Activated gamma-delta T cell treated with anti-CD3 and anti-CD28 coated beads, Interleukin-2, amount 50 U/mL, for 16 hours (primary cell): ENCODE measurements at places on chromosomes 1 and 21.
A peak's percentile ranks its signal among the peaks of the same experiment; 100 is the strongest.

- DNase-seq: peak; percentile 46
Observed at GRCh38 chr1:153945795-153946621, 510 bp downstream of the DENND4B start.

DNA sequence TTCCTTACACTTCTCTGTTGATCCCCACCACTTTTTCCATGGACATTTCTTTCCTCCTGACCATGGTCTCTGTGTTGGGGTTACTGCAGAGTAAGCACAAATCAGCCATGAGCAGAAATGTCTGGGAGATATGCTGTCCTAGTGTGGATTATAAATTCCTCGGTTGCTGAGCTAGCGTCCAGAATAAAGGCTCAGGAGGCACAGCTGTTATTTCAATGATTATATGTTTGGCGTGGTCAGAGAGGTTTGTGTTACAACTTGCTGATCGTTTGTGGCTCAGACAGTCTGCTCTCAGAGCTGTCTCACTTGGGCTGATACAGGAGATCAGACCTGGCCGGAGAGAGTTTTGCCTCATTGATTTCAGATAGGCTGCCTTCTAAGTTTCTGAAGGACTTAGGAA, 37.5 kb upstream of the LAMC2 start:
- no peak for DNase-seq

- DNase-seq: no peak
Observed at GRCh38 chr1:72693376-72693775, 411.0 kb upstream of the NEGR1 start.

GRCh38 chr1:8343464-8344001, 25.6 kb downstream of the SLC45A1 start:
- no peak for DNase-seq

GRCh38 chr1:200334661-200335256, 75.1 kb downstream of the ZNF281 start:
- no peak for DNase-seq

GRCh38 chr1:240343966-240344365, 252.3 kb downstream of the FMN2 start:
- no peak for DNase-seq

DNA sequence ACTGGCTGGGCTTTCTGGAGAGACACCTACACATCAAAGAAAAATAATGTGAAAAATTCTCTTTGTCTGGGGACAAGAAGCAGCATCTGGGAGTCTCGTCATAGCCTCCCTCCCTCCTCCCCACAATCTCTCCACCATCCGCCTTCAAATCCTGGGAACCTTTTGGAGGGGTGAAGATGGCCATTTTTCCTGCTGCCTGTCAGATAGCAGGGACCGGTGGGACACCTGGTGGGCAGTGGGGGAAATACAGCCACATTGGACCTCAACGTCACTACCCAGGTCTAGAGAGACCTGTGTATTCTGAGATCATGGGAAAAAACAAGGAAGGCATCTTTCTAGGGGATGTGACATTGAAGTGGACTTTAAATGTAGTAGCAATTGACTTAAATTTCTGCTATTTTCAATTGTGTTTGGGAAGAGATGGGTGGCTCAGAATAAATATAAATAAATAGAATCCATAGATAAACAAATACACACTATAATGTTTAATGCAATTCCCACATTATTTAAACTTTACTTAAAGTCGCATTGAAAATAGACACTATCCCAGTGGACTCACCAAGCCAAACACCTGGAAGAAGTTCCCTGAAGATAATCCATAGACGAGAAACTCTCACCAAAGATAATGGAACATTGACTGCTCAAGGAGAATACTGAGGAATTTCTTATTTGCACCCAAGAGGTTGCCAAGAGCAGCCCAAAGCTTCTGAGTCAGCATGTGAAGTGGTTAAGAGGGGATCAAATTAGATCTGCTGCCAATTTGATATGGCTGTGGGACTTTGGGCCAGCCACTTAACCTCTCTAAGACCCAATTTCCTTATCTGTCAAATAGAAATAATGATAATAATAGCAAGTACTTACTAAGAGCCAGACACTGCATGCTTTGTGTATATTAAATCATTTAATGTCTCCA, 147.6 kb upstream of the CAMK1G start:
- DNase-seq: no peak

DNA sequence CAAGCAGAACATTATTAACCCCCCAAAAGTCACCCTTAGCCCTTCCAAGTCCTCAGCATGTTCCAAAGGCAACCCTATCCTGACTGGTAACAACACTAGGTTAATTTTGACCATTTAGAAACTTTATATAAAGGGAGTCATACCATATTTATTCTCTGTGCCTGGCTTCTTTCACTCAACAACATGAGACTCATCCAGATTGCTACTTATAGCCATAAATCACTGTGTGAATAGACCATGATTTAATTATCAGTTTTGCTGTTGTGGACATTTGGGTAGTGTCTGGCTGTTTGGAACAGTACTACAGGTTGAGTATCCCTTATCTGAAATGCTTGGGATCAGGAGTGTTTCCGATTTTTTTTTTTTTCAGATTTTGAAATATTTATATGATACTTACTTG, 252.1 kb downstream of the DISC1 start:
- no peak for DNase-seq

DNA sequence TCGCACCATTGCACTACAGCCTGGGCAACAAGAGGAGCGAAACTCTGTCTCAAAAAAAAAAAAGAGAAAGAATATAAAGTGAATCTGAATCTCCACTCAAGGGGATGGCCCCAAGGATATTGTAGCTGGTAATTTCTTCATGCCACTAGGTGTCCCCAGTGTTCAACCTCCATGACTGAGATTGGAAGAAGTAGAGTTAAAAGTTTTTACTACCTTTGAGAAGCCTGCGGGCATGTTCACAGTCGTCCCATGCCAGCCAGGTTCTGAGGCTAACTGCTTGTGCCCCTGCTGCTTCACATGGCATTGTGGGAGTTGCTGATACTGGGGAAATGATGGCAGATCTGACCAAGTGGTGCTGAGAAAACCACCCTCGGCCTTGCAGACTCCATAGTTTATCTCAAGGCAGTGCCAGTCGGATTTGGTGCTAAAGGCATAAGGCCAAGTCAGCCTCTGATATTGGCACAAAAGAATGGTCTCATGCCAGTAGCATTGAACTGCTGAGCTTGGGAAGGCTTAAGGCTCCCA, 10.8 kb upstream of the SHISA4 start:
- no peak for DNase-seq

GRCh38 chr1:84156210-84156621, 12.1 kb downstream of the PRKACB start:
- no peak for DNase-seq

- DNase-seq: no peak
Observed at GRCh38 chr1:201436969-201437368, 15.4 kb upstream of the TNNI1 start.

GRCh38 chr1:11518016-11518701, 39.2 kb downstream of the DISP3 start:
- DNase-seq: no peak

- DNase-seq: no peak
Observed at GRCh38 chr1:12763479-12763878, 10.1 kb upstream of the PRAMEF12 start.

DNA sequence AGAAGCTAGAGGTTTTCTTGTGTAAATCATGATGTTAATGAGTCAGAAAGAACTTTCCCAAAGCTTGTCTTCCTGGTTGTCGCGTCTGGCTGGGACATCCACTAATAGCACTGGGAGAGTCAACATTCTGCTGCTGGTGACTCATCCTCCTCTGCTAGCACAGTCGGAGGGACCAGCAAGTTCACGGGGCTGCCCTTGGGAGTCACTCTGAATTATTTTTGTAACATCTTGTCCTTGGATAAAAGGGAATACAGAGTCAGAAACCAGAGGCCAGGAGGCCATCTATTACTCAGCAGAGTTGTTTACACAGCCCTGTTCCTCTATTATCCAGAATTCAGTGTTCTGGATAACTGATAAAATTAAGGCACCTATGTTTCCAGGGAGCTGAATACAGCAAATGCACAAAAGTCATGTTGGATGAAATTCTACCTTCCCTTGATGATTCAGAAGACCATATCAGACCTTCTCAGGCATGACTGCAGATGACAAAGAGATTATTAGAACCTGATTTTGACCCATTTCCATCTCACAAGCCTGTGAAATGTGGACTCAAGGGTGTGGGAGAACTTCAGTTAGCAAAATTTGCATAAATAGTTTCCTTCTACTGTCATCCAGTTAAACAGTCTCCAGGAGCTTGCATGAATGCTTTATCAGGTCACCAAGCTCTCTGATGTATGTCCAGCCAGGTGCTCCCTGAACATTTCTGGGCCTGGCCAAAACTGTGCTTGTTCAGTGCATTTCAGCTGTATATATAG, 68.1 kb downstream of the JAK1 start:
- DNase-seq: no peak

DNA sequence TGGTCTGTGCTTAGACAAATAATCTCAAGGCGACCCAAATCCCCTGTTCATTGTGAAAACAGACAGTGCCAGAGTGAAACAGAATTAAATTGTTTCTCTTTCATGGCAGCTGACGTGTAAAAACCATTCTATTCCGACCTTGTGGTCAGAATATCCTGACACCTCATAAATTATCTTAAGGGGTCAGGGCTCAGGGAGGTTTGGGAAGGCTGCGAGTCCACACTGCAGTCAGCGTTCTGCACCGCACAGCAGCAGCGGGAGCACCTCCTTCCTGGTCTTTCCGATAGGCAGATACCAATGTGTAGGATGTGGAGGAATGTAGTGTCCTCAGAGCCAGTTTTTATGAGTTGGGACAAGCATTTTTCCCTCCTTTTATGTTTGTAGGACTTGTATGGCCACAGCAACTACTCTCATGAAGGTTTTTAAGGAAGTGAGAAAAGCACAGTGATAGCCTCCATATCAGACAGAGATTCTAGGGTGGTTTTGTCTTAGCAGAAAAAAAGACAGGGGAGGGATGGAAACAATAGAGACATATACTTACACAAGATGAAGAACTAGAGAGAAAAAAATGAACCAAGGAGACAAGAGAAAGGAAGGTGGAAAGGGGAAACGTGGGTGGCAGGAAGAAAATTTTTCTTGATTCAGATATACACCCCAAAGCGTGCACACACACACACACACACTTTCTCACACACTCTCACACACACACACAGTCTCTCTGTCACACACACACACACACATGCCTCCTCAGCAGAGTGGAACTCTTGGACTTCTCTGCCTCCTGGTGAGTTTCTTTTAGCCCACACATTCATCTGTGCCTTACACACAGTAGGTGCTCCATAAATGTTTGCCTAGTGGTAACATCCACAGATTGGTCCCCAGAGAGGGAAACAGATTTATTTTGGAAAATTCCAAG, 68.6 kb downstream of the NTMT2 start:
- no peak for DNase-seq

DNA sequence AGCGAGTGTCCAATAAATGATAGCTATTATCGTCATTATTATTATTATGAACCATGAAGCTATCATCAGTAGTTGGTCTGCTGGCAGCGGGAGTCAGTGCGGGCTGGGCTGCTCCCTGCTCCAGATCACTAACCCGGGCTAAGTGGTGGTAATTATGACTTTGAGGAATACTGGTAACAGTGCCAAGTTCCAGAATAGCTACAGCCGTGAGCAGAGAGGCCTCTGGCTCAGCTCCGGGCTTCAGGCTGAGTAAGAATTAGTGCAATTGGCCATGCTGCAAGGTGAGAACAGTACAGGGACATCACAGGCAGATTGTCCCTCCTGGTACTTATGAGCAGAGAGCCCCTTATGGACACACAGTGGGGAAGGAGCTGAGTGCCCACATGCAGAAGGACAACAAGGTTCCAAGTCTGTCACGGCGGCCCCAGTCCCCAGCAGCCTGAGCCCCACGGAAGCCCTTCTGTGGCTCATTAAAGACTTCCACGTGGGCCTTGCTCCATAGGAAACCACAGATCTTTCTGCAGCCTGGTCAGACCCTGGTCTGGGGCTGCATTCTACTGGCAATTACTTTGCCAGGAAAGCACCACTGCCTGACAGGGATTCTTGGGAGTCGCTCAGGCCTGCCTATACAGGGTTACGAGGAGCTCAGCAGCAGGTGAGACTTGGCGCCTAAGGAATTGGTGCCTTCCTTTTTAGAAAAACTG, 235.1 kb downstream of the RRAGC start:
- no peak for DNase-seq

- DNase-seq: no peak
Observed at GRCh38 chr1:108556499-108556898, 3.4 kb upstream of the EEIG2 start.

DNA sequence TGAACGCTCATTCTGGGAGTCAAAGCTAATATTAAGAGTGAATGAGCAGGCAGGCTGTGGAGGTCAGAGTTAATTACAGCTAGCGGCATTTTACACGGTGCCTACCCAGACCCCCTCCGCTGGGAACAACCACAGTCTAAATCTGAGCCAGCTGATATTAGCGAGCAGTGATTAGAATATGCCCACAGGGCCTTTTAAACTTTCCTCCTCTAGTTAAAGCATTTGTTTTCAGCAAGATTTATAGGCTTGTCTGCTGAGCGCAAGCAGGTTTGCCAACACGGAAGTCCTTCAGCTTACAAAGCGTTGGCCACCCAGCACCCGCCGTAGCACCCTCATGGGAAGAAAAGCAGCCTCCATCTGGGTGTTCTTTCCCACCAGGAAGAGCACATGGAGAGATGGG, 72.1 kb downstream of the LMX1A start:
- no peak for DNase-seq

GRCh38 chr1:95966866-95967265, 732.9 kb downstream of the RWDD3 start:
- no peak for DNase-seq

- no peak for DNase-seq
Observed at GRCh38 chr1:106360252-106360651, 696.2 kb upstream of the PRMT6 start.

DNA sequence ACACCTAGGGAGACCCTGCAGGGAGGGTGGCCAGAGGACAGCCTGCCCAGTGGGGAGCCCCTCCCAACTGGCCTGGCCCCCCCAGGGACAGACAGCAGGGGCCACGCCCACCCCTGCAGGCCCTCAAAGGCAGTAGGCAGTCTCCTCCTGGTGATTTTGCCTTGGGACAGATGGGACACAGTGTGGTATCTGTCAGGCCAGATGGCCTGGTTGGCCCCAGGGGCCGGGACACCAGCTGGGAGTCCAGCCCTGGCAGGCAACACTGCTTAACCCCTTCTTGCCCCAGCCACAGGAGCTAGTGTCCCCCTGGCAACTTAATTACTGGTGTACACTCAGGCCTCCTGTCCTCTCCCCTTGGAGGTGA, 17.8 kb downstream of the IFFO2 start:
- no peak for DNase-seq

GRCh38 chr1:182617014-182617429, 12.8 kb upstream of the RGS16 start:
- DNase-seq: no peak

- no peak for DNase-seq
Observed at GRCh38 chr1:209587789-209588188, 4.3 kb downstream of the CAMK1G start.

GRCh38 chr1:153629971-153630370, 1.7 kb downstream of the S100A1 start:
- DNase-seq: no peak

- no peak for DNase-seq
Observed at GRCh38 chr1:34070201-34070836, 94.7 kb downstream of the CSMD2 start.

- no peak for DNase-seq
Observed at GRCh38 chr21:15430023-15430422, 299.8 kb upstream of the USP25 start.
